ENCODE measurements at places on chromosomes 2 and 18.

DNA sequence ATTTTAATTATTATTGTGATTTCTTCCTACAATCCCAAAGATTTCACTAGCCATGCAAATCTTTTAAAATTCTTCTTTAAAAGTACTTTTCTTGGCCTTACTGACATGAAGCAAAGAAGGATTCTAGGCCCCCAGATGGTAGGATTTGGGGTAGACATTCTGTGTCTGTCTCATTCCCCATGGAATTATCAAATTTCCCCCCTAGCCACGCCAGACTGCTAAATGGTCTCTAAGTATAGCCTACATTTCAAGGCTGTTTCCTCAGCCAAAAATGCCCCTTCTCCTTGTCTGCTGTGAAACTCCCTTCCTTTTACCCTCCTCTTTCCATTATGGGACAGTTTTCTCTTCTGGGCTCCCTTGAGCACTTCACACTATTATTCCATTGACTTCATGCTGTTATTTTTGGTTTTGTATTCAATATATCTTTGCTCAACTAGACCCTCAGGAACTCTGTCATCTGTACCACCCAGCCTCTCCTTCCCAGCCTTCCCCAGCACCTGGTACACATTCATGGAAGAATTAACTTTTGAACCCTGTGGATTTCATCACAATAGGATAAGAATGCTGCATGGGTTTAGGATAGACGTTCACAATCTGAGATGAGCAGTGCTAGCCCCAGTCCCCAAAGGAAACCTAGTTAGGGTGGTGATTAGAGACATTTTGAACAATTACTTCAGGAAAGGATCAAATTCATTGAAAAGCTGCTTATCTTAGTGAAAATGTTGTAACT lies 21.5 kb upstream of the CYP1B1 start:
- no peak for DNase-seq

DNA sequence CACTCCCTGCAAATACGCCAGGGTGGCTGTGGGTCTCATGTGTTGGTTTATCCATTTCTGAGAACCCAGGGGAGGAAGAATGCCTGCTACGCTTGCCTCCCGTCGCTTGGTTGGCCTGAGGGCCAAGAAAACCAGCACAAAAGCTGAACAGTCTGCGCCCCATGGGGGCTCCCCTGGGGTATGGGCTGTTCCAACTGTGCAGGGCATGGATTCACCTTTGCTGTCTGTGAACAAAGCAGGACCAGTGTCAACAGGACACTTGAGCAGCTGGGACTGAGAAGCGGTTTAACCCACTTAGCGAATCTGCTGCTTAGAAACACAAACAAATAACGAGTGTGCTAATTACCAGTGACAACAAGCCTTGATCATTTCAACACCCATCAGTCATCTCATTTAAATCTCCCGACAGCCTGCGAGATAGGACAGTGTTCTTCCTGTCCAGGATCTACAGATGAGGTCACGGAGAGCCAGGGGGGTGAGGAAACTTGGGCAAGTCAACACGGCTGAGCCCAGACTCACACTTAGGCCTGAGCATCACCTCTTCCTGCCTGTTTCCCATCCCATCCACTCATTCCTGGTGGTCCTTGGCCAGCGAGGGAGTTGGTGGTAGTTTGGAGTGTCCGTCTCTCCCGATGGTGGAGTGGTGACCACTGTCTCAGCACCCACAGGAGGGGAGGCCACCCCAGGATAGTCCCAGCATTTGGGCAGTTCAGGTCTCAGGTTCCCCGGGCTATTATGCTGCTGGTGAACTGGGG lies 111.6 kb upstream of the HAAO start:
- DNase-seq: no peak

DNA sequence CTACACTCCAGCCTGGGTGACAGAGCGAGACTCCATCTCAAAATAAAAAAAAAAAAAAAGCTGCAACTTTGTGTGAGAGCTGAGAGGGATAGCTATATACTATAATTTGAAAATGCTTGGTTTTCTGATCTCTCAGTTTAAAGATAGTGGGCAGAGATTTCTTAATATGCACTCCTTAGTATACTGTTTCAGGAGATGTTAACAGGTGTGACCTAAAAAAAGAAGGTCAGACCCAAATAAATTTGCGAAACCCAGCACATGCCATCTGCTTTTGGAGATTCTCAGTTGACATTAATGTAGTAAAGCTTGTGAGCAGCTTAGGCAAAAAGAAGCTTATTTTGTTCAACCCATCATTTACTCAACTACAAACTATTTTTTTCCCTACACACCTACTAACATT lies 37.4 kb downstream of the ZC3H6 start:
- DNase-seq: no peak

- DNase-seq: no peak
Observed at GRCh38 chr2:105103481-105103880, 65.6 kb downstream of the MRPS9 start.

GRCh38 chr18:77369644-77370043 lies 120.0 kb downstream of the GALR1 start:
- no peak for DNase-seq

GRCh38 chr2:126731353-126731752 lies 75.4 kb downstream of the GYPC start:
- DNase-seq: no peak

- DNase-seq: no peak
Observed at GRCh38 chr2:65103013-65103715, 26.7 kb downstream of the RAB1A start.

DNA sequence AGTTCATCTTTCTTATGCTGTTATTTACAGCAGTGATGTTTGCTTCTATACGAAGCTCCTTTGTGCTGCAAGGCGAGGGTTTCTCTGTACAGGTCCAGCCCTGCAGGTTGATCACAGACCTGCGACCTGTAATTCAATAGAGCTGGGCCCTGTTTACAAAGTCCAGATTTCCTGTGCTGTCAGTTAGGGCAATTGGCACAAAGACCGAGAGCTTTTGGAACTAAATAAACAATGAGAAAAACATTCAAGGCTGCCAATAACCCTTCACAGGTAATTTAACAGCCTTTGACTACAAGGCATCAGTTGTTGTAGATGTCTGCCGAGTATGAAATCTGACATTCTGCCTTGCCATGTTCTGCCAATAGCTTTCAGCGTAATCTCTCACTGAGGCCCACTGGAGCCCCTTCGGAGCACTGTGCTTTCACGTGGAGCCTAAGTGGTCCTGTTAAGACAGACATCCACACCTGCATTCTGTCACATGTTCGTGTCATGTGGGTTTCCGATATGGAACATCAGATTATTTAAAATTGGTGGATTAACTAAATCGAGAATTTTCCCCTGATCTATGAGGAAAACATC lies 232.5 kb downstream of the PTGR3 start:
- no peak for DNase-seq

DNA sequence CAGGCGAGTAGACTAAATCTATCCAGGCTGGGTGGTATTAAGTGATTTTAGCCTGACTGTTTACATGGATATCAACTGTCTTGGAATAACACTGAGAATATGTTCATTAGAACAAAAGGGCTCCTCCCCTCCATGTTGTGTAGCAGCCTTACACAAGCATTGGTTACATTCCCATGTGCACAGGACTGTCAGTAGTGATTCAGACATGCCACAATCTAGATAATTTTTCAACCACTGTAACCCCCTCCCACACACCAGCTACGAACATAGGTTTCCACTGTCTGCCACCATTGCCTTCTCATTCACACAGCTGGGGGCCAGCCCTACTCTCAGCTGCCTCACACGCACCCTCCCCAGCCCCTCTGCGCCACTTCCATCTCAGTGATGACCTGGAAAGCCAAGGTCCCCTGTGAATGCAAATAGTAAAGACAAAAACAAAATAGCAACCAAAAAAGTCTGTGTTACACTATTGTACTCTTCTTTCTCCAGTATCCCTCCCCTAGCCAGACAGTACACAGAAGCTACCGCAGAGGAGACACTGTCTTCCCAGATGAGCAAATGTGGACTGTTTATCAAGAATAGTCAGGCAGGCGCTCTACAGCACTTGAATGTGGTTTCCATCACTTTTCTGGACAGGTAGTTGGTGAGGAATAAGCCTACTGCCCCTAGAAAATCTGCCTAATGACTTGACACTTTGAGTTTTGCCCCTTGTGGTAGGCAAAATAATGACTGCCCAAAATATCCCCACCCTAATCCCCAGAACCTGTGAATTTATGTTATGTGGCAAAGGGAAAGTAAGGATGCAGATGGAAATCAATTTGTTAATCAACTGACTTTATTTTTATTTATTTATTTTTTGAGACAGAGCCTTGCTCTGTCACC lies 27.9 kb upstream of the TYMS start:
- no peak for DNase-seq

GRCh38 chr2:136168720-136169119 lies 50.8 kb upstream of the CXCR4 start:
- no peak for DNase-seq

DNA sequence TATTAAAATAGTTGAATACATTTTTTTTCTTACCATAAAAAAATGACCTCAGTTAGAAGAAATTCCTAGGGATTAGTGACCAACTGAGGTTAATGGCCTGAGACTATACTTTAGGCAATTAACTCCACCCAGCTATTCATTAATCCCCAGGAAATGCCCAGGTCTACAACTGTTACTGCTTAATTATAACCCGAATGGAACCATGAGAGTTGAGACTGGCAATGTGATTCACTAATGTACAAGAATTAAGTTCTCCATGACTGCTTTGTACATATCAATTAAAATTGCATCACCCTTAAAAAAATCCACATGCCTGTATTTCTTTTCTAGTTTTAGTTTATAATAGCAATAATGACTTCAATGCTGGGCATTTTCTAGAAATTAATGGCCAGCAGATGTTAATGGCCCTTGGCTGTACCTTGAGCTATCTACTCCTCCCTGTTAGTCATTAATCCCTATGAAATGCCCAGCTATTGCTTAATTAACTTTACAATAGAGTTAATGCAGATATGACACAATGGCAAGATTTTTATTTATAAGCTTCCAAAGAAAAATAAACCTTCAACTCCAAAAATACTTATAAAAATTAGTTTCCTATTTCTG lies 44.1 kb downstream of the ERBB4 start:
- no peak for DNase-seq

GRCh38 chr2:232139171-232139594 lies 177.7 kb downstream of the DIS3L2 start:
- DNase-seq: no peak

DNA sequence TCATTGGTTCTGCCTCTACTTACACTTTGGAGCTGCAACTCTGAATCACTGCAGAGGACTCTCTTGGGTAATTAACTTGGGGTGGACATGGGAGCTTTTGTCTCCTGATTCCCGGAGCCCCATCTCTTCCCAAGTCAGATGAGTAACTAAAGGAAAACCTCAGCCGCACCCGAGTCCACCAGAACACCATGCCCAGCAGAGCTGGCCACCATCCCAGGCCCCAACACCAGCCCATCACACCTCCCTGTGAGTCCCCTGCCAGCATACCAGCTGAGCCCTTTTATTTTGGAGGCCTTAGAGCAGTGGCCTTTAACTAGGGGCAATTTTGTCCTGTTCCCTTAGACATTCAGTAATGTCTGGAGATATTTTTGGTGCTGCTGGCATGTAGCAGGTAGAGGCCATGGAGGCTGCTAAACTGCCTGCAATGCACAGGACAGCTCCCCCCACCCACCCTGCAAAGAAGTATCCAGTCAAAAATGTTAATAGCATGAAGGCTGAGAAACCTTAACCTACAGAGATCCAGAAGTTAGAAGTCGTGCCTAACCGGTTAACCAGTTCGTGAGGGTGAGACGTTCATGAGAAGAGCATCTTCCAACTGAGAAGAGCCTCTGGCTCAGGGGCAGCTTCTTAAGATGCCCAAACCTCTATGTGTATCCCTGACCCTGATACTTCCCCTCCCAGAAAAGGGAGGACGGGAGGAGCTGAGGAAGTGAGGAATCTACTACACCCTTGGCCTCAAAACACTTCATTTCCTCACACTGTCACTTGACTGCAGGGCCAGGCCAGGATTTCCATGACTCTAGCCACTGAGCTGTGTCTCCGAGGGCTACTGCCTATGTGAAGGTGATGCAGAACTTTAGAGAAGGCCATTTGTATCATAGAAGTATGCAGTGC lies 139.9 kb upstream of the EPAS1 start:
- DNase-seq: no peak

- no peak for DNase-seq
Observed at GRCh38 chr18:47871288-47871687, 59.2 kb downstream of the SMAD2 start.

DNA sequence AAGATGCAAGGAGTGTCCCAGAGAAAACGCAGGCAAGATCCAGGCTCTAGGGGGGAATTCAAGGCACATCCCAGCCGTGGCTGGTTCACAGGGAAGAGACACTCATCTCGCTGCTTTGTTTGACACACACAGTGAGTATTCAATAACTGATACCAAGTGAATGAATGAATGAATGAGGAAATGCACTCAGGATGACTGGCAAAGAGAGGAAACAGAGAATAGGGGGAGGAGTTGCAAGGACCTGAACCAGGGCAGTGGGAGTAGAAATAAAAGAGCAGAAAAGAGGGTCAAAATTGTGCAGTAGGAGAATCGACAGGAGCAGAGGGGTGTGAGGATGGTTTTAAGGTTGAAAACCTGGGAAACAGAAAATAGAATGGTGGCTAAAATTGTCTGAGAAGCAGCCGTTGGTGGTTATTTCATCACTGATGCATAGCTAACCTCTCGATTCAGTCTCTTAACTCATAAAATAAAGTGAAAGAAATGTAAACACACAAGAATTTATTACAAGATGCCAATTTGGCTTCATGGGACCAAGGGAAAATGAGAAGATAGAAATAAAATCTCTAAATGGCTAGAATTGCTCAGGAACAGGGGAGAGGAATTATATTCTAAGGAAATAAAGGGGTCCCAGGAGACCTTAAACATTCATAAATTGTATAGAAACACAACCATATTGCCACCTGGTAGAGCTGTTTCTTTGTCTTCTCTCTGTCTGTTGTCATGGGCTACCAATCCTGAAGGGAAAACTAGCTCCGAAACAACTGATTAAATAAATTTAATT lies 63.9 kb upstream of the PHLPP1 start:
- no peak for DNase-seq

DNA sequence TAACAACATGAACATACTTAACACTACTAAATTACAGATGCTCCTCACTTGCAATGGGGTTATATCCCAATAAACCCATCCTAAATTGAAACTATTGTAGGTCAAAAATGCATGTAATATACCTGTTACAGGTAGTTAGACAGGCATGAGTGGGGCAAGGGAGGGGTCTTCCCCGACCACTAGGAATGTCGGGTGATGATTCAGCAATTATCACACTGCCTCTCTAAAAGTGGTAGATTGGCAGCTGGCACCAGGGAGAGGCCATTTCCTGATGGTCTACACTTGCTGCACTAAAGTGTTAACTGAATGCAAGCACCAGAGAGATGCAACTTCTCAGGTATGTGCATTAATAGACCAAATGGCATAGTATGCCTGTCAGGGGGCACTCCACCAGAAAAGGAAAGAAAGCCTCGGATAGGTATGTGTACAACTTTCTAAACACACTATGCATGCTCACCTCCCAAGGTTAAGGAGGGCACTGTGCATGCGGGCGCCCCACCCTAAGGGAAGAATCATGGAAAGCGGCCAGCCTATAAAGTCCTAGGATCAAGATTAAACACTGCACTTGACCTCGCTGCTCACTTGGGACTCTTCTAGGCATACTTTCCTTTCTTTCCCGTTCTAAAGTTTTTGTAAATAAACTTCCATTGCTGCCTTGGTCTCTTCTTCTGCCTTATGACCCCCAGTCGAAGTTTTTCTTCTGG lies 35.6 kb downstream of the PIGN start:
- DNase-seq: no peak
